ENCODE measurements at places on chromosomes 4 and X.

DNA sequence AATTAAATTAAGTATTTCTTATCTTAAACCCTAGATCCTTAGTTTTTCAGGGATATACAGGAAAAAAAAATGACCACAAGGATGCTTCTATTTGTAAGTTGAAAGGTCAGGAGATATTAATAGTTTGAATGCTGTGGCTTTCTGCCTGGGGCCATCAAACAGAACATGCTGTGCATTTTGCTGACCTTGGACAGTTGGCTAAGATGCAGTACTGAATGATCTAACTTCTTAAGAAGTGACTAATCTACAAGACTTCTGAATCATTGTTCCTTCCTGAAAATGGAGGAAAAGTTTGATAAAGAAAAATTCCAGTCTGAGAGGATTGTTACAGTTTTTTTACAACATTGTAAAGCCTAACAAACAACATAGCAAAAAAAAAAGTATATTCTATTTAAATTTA is 237.8 kb upstream of the JADE1 start:
- no peak for DNase-seq

- no peak for DNase-seq
These were observed 61.3 kb upstream of the KDR start for GRCh38 chr4:55186700-55187099.

GRCh38 chr4:27338530-27338929 is 477.9 kb downstream of the STIM2 start:
- no peak for DNase-seq

DNA sequence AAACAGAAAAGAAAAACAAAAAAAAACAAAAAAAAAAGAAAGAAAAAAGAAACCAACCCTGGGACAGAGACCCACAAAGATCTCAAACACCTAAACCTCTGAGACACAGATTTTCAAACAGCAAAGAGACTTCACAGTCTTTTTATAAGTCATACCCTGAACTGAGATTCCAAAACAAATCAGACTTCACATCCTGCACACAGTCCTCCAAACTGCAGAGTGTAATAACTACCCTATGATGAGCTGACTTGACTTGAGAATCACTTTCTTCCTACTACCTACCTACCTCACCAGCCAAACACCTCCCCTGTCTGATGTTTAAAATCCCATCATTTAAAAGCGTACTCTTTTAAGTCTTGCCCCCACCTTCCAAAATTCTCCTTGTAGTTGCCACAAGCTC is 25.2 kb upstream of the GLOD5 start:
- no peak for DNase-seq

- DNase-seq, result no peak
These were observed 22.4 kb upstream of the ARMCX4 start for GRCh38 chrX:101462892-101463291.

- no peak for DNase-seq
These were observed 238.2 kb upstream of the MAD2L1 start for GRCh38 chr4:120304801-120305200.

- DNase-seq, result no peak
These were observed 6.4 kb downstream of the BMX start for GRCh38 chrX:15507005-15507404.

DNA sequence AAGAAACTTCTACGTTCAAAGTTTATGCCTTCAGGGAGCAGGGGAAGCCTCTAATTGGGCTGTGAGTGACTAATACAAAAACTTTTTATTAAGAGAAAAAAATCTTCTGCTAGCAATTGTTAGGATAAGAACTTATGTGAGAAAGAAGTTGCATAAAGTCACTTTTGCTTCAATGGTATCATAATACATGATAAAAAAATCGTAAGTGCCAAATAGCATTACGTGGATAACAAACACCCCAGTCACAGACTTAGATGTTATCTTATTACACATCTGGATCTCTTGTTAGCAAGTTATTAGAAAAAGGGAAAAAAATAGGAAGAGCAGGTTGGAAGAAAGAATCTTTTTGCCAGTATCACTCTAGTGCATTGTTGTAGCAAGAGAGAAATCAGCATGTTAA is 4.2 kb upstream of the NDST4 start:
- DNase-seq, result no peak

DNA sequence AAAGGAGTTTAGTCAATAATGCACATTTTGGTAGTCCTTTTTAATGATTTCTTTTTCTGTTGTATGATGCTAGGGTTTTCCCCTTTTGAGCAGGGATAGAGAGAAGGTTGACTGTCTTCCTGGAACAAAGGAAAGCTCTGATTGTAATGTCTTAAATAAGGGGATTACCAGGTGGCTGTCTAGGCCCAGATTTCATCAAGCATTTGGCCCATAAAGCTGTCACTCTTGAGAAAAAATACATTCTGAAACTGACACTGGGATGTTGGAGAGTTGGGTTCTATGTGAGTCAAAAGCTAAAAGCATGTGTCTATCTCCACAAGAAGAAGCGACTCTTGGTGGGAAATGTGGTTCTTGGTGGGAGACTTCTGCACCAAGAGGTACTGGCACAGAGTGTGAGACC is 26.4 kb downstream of the KIAA1210 start:
- DNase-seq, result no peak

DNA sequence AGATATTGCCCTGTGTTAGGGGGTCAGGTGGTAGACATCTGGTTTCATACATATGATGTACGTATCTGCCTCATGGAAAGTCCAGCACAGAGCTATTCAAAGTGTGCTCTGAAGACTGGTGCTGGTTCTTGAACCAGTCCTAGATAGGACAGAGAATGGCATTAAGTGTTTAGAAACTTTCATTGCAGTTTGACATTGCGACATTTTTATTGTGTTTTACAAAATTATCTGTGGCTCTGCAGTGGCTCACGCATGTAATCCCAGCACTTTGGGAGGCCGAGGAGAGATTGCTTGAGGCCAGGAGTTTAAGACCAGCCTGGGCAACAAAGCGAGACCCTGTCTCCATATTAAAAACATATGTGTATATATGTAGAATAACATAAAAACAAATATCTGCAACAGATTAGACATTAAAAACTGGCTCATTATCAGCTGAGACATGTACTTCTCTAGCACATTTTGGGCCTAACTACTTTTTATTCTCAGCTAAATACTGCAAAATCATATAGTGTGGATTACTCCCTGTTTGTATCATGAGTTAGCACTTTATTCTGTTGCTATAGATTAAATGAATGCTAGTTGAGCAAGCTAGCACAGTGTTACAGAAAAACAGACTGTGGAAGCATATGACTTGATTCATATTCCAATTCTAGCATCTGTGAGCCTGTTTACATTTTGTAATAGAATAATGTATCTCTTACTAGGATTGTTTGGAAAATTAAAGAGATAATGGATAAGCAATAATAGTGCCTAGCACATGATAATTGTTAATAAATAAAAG is 57.1 kb downstream of the USP9X start:
- no peak for DNase-seq

All from activated CD8-positive, alpha-beta memory T cell treated with anti-CD3 and anti-CD28 coated beads for 1 hour (primary cell).